Esophagus mucosa (tissue), 1 donor: ENCODE measurements at places on chromosomes 2 and 18. TPM values are rescaled to one million over a fixed set of nuclear protein-coding genes. Genes with fewer than 3 reads are reported as not detected.

DNA sequence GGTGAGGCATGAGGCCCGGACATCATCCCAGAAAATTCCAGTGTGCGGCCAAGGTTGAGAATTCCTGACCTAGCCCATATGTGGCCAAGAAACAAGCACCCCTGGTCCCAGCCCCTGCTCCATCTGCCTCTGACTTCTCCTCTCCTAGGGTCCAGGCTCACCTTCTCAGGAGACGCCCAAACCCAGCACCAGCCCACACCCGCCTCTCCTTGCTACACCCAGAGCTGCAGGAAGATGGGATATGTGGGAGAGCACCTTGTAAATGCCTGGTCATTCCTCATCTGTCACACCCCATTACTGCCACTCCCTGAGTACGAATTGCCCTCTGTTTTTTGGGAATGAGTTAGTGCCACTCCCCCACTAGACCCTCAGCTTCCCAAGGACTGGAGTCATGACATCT, 7.3 kb upstream of the ATP6V1B1 start:
- no peak for ATAC-seq

GALR1 gene
- not detected for total RNA-seq

DNA sequence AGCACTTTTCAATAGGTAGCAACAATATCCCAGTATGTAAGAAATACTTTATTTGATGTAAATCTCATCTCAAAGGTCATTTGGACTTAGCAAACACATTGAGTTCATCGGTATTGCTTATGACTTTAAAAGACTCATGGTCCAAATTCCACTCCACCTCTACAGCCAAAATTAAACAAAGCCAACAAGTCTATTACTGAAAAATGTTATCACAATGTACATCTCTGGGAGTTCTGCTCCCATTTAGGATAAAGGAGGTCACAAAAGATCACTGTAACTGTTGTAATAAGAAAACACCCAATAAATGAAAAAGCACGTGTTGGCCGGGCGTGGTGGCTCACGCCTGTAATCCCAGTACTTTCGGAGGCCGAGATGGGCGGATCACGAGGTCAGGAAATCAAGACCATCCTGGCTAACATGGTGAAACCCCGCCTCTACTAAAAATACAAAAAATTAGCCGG, 50.0 kb downstream of the ESCO1 start:
- no peak for ATAC-seq

- ATAC-seq: no peak
Measured at GRCh38 chr2:224982910-224983711, 59.2 kb downstream of the DOCK10 start.

DNA sequence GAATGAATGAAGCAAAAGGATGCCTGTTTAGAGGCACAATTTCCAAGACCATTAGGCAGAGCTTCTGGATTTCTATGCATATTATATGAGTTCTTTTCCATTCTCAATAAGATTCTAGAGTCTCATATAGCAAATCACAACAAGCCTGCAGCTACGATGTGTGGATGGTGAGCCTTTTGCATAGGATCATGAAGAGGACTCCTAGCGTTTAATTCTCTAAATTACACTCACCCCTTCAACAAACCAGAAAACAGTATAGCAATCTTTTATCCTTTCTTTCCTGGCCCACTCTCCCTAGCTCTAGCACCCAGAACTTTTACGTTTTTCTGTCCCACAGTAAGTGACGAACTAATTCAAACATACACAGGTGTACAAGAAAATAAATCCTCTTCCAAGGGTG, 293.1 kb upstream of the KLHL29 start:
- no peak for ATAC-seq

GRCh38 chr2:175575346-175576258, 394.1 kb upstream of the ATP5MC3 start:
- ATAC-seq: no peak

DNA sequence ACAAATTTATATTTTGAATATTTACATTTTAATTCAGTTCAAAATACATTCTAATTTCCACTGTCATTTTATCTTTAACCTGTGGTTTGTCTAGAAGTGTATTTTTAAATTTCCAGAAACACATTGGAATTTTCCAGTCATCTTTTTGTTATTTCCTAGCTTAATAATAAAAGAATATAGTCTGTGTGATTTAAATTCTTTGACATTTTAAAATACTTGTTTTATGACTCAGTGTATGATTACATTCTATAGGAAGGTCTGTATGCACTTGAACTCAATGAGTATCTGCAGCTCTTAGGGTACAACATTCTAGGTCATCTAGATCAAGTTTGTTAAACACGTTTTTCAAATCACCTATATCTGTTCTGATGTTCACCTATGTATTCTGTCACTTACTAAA, 88.3 kb upstream of the MBOAT2 start:
- no peak for ATAC-seq

DNA sequence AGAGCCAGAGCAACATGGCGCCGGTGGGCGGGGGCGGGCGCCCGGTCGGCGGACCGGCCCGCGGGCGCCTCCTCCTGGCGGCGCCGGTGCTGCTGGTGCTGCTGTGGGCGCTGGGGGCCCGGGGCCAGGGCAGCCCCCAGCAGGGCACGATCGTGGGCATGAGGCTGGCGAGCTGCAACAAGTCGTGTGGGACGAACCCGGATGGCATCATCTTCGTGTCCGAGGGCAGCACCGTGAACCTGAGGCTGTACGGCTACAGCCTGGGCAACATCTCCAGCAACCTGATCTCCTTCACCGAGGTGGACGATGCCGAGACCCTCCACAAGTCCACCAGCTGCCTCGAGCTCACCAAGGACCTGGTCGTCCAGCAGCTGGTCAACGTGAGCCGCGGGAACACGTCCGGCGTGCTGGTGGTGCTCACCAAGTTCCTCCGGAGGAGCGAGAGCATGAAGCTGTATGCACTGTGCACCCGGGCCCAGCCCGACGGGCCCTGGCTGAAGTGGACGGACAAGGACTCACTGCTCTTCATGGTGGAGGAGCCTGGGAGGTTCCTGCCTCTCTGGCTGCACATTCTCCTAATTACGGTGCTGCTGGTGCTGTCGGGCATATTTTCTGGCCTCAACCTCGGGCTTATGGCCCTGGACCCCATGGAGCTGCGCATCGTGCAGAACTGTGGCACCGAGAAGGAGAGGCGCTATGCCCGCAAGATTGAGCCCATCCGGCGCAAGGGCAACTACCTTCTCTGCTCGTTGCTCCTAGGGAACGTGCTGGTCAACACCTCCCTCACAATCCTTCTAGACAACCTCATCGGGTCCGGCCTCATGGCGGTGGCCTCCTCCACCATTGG, 507 bp downstream of the CNNM4 start:
- peak; percentile 19 for ATAC-seq

GRCh38 chr18:79856119-79857007, 58.6 kb downstream of the KCNG2 start:
- ATAC-seq: peak; percentile 41

- no peak for ATAC-seq
Measured at GRCh38 chr2:224764565-224765236, 48.5 kb upstream of the CCDC195 start.

HTR2B gene
- not detected for total RNA-seq

ZNF804A gene
- total RNA-seq: not detected

- ATAC-seq: no peak
Measured at GRCh38 chr2:23330214-23330613, 54.8 kb upstream of the KLHL29 start.

DRC1 gene
- not detected for total RNA-seq

- ATAC-seq: no peak
Measured at GRCh38 chr18:5630900-5631413, 87.2 kb upstream of the EPB41L3 start.

SPC25 gene
- total RNA-seq: 6.0 TPM

DNA sequence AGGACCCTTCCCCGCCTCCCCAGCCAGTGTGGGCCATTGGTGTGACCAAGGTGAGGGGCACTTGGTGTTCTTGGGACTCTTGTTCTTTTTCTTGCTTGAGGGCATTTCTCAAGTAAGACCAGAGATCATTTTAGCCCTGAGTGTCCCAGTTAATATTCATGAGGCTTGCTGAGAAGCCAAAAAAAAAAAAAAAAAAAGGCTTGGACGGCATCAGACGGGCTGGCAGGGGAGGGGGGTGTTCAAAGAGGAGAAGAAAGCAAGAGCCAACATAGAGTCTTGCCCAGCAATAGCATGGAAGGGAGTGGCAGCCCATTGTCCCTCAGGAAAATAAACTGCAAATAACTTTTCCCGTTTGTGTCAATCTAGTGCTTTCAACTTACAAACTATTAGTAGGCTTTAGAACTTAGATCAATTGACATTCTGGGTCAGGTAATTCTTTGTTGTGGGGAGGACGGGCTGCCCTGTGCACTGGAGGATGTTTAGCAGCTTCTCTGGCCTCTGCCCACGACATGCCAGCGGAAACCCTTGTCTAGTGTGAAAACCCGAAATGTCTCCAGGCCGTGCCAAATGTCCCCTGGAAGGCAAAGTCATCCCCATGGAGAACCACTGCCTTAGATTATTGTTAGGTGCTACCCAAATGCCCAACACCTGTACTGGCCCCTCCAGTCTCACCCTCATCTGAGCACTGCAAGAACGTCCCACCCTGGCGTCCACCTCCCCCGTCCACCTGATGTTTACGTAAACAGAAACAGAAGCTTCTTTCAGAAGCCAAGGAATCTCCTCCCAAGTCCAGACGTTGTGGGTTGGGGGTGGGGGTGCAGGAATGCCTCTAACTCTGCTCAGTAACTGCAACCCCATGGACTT, 163.4 kb downstream of the BCL2 start:
- ATAC-seq: no peak

DNA sequence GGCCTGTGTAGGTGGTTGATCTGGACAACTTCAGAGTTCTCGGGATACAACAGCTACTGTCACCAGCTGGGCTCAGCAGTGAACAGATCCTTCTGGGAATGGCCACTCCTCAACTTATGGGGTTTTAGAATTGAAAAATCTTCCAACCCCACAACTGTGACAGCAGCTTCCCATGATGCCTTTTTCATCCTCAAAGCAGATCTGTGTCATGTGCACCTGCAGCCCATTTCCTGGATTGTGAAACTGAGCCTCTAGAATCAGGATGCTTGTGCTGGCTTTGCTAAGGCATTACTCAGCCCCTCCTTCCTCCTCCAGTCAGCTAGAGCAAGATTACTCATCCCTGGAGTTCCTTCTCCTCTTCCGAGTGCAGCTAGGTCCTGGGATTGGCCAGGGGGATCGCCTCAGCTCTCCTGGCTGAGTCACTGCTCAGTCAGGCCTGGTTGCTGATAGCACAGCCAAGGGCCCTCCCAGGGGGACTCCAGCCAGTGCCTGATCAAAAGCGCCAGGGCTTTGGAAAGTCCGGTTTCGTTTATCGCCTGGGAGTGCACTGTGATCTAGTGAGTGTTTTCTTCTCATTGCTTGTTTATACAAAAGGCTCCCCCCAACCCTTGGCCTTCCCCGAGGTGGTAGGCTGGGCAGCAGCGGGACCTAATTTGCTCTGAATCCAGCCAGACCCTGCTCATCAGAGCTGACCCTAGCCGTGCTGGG, 2.4 kb upstream of the LPIN1 start:
- peak; percentile 96 for ATAC-seq

CDKL4 gene
- 0.28 TPM for total RNA-seq

GRCh38 chr18:21763846-21764646, 23.5 kb downstream of the MIB1 start:
- ATAC-seq: no peak

GRCh38 chr2:241381872-241382271, 25.8 kb downstream of the FARP2 start:
- no peak for ATAC-seq

UGT1A5 gene
- 0.68 TPM for total RNA-seq

CDK5R2 gene
- not detected for total RNA-seq

- no peak for ATAC-seq
Measured at GRCh38 chr18:21303895-21304294, 61.9 kb downstream of the GREB1L start.

DNA sequence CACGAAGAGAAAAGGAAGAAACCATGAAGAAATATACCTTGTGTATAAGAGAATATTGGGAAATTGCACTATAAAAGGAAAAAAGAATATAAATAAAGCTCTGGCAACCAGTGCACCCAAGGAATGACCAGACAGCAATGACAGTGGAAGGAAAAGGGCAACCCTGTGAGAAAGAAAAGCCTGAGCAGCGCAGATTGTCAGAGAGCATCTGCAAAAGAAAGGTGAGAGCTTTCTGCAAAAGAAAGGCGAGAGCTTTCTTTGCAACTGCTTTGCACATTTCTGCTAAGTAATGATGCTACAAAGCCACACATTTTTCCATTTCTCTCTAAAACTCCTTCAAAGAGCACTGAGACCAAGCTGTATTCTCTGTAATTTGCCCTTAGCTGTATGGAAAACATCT, 83.6 kb downstream of the CTNNA2 start:
- no peak for ATAC-seq

IL1R2 gene
- total RNA-seq: 19.0 TPM

CRYBA2 gene
- total RNA-seq: not detected

NETO1 gene
- total RNA-seq: not detected

TSPYL6 gene
- total RNA-seq: not detected

GRHL1 gene
- 123 TPM for total RNA-seq

- ATAC-seq: no peak
Measured at GRCh38 chr18:10965119-10965518, 184.2 kb downstream of the PIEZO2 start.

DNA sequence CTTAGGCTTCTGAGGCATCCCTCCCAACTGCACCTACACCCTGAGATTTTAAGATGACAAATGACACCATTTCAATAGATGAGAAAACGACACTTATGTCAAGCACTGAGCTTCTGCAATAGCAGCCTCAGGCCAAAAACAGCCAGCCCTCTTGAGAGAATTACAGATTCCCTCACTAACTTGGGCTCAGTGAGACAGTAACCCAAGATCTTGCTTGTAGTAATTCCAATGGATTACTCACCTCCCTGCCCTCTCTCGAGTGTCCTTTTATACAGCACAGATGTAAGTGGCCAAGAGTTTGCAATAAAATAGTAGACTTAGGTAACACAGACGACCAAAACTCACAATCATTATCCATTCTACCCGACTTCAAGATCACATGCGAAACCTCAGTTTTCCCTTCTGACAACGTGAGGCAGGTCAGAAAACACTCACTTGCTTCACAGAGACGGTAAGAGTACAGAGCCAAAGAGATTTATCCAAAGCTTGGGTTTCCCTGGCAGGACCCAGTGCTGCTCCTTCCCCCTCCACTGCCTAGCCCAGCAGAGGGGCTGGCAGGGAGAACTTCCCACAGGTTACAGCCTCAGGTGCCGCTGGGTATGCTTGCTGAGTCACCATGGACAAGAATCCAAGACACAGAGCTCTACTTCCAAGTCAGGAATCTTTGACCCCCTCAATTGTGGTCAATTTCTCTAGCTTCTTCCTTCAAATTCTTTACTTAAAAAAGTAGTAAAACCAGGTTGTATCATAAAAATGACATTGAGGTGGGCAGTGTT, 181.4 kb downstream of the MYO5B start:
- no peak for ATAC-seq

DNA sequence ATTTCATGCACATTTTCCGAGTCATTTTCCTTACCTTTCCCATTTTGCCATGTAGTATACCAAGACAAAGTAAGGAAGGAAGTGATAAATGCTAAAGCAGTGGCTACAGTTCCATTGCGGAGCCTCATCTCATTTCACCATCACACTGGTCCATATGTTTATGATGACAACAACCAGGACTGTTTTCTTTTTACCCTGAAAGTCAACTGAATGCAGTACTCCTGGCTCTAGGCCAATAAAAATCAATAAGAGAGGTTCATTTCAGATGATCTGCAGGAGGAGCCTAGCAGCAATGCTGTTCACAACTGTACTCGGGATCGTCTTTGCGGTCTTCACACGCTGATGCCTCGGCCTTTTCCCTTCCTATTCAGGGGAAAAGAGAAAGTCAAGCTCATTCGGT, 4.7 kb downstream of the MGAT4A start:
- no peak for ATAC-seq
